ENCODE measurements at places on chromosomes 1 and 21.
A peak's percentile ranks its signal among the peaks of the same experiment; 100 is the strongest.

DNA sequence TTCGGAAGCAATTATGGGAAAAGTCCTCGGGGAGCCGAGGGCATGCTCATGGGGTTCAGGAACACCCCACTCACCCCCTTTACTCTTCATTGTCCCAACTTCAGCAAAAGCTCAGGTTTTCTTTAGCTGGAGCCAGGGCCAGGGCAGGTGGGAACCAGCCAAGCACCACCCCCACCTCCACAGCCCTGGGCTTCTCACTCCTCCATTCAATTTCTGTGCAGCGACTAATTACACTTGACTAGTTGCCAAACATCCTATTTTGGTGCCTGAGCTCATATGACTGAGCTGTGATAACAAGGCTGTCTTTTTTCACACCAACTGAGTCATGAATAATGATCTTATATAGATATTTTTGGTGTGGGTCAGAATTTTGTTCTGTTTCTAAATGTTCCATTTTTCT, 257.2 kb upstream of the AJAP1 start:
- DNase-seq, result no peak

DNA sequence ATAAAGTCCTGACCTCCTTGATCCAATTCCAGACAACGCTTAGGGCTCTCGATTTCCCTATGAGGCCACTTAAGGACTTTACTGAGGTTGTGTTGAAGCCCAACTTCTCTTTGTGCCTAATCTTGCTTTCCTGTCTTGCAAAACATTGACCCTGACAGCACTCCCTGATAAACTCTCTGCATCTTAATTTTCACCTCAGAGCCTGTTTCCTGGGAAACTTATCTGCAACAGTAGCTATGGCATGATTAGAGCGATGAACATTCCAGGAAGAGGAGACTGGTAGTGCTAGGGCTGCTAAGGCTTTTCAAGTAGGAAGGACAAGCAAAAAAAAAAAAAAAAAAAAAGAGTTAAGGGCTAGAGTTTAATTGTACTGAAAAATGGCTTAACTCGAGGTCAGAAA, 118.9 kb downstream of the RGS21 start:
- DNase-seq, result no peak

GRCh38 chr1:77511440-77511840, 171.0 kb downstream of the ZZZ3 start:
- DNase-seq, result no peak

DNA sequence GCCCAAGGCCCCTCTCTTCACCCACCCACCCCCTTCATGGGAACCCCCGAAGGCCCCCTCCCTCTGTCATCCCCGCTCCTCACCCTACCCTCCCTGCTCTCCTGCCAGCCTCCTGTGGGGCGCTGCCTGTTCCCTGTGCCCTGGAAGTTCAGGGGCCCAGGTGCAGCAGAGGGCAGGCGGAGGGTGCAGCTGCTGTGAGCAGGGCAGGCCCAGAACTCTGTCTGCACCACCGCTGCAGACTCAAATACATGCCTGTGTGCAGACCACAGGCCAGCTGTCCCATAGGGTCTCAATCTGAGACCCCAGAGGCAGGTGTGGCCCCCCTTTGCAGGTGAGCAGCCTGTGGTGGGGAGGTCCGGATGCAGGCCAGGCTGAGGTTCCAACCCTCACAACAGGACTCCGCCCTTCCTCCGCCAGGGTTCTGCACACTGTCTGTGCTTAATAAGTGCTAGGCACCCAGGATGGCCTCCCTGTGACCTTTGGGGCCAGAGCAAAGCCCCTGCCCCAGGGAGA, 62.5 kb downstream of the WNT9A start:
- peak; percentile 27 for DNase-seq

- DNase-seq, result no peak
Observed at GRCh38 chr1:7069931-7070330, 284.7 kb downstream of the CAMTA1 start.

DNA sequence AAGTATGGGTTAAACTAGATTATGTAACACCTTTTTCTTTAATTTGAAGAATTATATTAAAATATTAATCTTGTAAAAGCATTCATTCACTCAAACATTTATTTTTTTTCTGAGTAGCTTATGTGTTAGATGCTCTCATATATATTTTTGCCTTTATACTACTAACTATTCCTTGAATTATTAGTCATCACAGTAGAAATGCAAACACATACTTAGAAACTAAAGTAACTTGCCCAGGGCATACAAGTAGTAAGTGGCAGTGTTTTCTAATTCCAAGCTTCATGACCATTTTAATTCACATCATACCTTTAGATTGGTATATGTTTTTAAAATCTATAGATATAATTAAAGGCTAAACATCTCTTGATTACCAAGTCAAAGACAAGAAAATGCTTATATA, 1271.0 kb downstream of the BRINP3 start:
- no peak for DNase-seq

DNA sequence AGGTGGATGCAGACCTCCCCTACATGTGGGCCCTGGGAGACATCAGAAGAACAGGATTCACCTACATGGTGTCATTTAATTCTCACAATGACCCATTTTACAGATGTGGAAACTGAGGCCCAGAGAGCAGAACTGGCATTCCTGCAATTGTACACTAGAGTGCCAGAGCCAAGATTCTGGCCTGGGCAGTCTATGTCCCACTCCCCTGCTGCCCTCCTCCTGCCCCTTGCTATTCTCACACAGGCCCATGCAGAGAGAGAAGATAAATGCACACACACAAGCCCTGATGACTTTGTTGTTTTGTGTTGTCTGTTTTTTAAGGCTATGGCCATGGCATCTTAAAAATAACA, 64.2 kb downstream of the EPHB2 start:
- DNase-seq, result no peak

GRCh38 chr1:74679811-74680210, 6.2 kb upstream of the ERICH3 start:
- no peak for DNase-seq

DNA sequence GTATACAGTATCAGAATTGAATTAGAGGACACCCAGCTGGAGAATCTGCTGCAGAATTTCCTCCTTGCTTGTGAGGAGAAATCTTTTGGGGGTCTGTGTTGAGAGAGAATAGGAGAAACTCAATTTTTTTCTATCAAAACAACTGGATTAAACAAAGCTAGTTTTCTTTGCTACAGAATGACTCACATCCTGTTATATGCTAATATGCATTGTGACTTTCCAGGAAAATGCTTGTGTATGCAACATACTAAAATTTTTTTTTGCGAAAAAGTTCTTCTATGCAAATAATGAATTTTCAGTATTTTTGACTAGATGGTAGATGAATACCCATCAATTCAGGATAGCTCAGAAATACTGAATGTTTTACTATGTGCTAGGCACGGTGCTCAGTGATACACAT, 2.2 kb downstream of the VAMP4 start:
- DNase-seq, result no peak

GRCh38 chr1:6054596-6054995, 8.9 kb downstream of the KCNAB2 start:
- no peak for DNase-seq

GRCh38 chr1:72284348-72285073, 2.2 kb upstream of the NEGR1 start:
- peak; percentile 16 for DNase-seq

DNA sequence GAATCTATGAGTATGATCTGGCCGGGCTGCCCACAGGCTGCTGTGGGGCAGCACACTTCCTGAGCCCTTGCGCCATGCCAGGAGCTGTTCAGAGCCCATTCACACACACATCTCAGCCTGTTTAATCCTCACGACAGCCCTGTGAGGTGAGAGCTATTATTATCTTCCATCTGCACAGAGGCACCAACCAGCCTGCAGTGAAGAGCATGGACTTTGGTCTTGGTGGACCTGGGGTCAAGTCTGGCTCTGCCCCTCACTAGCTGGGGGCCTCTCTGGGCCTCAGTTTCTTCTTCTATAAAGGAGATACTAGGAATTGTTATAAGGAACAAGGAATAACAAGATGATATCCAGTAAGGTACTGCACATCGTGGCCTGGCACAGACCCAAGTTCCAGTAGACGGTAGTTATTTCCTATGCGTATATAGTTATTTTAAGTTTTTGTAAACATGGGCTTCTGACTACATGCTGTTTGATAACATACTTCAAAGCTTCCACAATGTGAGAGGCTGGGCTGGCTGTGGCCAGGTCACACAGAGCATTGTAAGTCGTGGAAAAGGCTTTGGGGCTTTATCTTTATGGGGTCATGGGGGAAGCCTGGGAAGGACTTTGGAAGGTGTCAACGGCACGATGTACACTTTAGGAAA, 3.4 kb upstream of the PADI2 start:
- DNase-seq, result no peak

- no peak for DNase-seq
Observed at GRCh38 chr1:57142999-57143398, 177.2 kb upstream of the C8B start.

GRCh38 chr1:199691540-199691939, 336.0 kb upstream of the NR5A2 start:
- DNase-seq, result no peak

GRCh38 chr1:111332190-111332589, 41.5 kb downstream of the CHIA start:
- DNase-seq, result no peak

DNA sequence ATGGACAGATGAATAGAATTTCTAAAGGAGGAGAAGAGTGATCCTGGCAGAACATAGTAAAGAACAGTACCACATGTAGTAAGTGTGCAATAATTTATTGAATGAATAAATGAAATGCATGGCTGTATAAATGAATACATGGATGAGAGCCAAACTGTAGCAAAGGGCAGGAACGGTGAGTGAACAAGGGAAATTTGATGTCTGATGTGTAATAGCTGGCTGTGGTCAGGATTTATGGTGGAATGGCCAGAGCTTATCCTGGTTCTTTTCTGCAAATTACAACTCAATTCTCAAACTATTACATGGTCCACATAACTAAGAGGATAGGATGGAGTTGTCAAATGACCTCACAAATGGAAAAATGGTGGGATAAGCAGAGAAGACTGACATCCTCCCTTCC, 43.2 kb upstream of the ARHGAP29 start:
- no peak for DNase-seq

DNA sequence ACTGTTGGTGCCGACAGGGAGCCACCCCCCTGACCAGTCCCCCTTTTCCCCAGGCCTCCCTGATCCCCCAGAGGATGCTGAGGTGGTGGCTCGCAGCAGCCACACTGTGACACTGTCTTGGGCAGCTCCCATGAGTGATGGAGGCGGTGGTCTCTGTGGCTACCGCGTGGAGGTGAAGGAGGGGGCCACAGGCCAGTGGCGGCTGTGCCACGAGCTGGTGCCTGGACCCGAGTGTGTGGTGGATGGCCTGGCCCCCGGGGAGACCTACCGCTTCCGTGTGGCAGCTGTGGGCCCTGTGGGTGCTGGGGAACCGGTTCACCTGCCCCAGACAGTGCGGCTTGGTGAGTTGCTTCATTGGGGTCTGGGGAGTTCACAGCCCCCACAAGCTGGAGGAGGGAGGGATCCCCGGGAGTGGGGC, 89.2 kb downstream of the TRIM11 start:
- no peak for DNase-seq

DNA sequence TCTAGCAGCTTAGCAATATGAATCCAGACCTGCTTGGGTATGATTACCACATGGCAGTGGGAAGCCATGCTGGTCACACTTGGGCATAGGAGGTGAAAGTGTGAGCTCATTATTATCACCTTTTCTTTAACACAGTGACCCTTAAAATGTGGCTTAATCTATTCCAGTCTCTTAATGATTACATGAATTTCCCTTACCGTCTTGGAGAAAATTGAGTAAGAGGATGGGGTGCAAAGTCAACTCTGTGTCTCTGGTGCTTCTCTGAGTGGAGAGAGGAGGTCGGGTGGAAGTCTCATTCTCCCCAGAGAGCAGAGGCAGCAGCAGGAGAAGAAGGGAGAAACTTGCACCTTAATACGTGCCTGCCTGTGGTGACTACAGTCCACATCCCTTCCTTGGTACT, 91.3 kb downstream of the FGGY start:
- no peak for DNase-seq

DNA sequence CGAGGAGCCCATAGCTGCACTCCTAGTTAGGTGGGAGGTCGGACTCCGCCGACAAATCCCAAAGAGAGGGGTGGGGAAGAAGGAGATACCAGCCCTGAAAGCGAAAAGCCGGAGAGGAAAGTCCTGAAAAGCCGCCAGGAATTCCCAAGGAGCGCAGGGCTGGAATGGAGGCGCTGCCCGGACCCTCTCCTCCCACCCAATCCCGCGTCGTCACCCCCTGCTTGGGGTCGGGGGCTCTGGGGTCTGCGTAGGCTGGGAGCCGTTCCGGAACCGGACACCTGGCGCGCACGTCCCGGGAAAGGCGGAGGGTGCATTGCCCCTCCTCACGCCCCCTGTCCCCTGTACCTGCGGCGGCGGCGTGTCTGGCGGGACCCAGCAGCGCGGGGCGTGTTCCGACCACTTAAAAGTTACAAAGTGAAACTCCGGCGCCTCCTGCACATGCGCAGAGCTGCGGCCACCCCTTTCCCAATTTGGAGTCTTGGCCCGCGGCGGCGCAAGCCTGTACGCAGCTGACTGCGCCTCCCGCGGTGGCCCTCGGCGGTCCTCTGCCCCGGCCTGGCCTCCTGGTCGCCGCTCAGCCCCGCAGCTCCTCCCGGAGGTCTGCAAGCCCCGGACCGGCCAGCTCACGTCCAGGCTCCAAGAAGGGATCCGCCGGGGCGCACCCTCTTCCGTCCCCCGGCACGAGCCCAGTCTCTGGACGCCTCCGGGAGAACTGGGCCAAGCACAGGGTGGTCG, at the start of gene TMEM63A:
TMEM63A (minus strand) TSS at position 422 of the 735 bp plus-strand sequence. CDS start 4,800 bp downstream, outside the sequence.
- DNase-seq, result peak; percentile 86

GRCh38 chr1:235917267-235917811, 50.6 kb upstream of the LYST start:
- DNase-seq, result peak; percentile 67

DNA sequence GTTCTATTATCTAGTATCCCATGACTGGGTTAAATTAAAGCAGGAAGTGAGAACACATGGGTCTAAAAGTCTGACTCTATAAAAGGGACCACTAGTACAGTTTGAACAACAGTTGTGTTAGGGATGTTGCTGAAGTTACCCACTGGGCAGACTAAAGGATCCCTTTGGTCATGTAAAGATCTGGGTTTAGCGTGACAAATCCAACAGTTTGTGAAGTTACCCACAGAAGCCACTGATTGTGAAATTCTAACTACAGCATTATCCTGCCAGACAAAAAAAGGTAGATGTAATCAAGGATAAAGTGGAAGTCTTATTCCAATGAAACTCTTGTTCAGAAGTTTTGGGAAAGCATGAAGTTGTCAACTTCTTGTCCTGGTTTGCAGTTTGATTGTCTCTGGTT, 5.7 kb downstream of the QSOX1 start:
- DNase-seq, result no peak

DNA sequence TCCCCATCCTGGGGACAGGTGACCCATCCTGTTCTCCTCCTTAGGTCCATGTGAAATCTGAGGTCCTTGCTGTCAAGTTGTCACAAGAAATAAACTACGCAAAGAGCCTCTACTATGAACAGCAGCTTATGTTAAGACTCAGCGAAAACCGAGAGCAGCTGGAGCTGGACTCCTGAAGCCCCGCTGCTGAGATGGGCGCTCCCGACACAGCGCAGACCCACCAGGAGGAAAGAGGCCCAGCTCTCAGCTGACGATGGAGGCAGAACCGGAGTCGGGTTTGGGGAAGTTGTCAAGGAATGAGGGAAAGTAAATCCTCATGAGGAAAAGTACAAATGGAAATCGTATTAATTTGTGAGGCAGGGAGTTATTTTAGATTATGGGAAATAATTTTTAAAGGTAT, 109.2 kb downstream of the DHRS3 start:
- no peak for DNase-seq

GRCh38 chr1:23273450-23274133, 56.3 kb upstream of the HTR1D start:
- DNase-seq, result no peak

Data from activated naive CD4-positive, alpha-beta T cell treated with anti-CD3 and anti-CD28 coated beads, Interleukin-2, amount 50 U/mL, for 16 hours (primary cell).